ENCODE measurements at places on chromosomes 12 and 14.

- no peak for DNase-seq
These were observed 76.0 kb downstream of the NTF3 start for GRCh38 chr12:5507944-5508343.

- DNase-seq, result no peak
These were observed 159.9 kb upstream of the SRRM4 start for GRCh38 chr12:118821386-118821925.

GRCh38 chr14:58829594-58829993 is 191.8 kb downstream of the DACT1 start:
- DNase-seq, result no peak

DNA sequence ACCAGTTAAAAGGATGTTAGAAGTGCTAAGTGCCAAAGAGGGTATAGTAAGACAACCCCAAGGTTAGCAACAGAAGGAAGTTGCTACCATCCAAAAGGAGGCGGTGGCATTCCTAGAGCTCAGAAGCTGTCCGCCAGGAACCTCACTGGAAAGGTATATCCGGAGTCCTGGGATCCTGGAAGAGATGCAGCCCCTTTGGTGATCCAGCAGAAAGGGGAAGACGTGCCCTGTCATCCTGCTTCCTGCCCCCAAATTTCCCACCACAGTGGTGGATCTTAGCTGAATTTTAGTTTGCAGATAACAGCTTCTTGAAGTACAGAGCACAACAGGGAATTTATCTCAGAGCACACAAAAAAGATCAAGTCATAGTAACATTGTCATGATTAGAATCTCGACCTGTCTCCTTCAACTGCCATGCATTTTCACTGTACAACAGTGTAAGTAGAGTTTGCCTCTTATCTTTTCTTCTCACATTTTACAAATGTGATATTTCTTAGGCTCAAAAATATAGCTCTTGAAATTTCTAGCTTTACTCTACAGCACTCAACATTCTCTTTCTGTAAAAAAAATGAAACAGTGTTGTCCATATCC is 526.3 kb downstream of the SOX5 start:
- DNase-seq, result no peak

DNA sequence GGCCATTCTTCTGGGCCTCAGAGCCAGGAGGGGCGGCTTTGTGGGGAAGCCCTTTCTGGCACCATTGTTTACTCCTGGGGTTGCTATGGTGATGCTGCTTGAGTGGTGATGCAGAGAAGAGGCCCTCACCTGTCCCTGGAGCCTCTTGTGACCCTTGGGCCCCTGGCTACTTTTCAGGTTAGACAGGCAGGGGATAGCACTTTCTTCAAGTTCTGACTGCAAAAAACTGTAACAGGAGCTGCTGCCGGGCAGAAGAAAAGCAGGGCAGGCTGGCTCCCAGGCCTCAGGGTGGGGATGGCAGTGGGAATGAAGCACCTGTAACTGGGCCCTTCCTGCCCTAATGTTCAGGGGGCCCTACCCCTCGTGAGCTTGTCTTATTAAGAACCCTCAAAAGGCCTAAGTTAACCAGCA is at the start of gene TEX52:
TEX52 (minus strand) TSS at position 19 of the 411 bp plus-strand sequence; CDS start at position 6, 13 bp downstream.
- DNase-seq, result no peak

GRCh38 chr12:51942056-51942455 is 9.4 kb upstream of the ACVR1B start:
- no peak for DNase-seq

- DNase-seq, result no peak
These were observed 143.6 kb downstream of the RGS6 start for GRCh38 chr14:72075649-72076334.

DNA sequence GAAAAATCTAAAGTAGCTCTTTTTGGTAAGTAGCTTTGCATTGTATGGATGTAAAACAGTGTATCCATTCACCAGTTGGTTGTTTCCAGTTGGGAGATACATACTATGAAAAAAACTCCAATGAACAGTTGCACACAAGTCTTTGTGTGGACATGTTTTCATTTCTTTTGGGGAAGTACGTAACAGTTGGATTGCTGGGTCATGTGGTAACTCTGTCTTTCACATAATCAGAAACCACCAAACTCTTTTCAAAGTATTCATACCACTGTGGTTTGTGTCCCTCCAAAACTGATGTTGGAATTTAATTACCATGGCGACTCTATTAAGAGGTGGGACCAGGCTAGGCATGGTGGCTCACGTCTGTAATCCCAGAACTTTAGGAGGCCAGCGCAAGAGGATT is 58.9 kb upstream of the RESF1 start:
- DNase-seq, result no peak

- DNase-seq, result no peak
These were observed 308.7 kb upstream of the DIO3 start for GRCh38 chr14:101252443-101253214.
